ENCODE measurements at places on chromosomes 13 and 19.

DNA sequence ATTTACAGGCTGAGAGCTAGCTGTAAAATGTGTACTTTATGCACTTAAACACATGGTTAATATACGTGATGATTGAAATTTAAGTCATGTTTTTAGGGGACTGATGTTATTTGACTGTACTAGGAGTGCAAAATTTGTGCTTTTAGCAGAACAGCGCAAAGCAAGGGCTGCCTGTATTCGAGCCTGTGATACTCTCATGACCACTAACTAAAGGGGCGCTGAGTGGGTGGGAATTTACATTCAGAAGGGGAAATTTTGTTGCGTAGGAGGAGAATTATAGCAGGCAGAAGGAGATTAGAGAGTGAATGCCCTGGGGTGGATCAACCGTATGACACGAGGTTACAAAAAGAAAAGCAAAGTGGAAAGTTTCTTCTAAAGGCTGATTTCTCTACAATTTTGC lies 271.8 kb upstream of the HTR2A start:
- DNase-seq, result no peak

GRCh38 chr19:55431183-55431582 lies 11.9 kb downstream of the SHISA7 start:
- no peak for DNase-seq

GRCh38 chr19:19542507-19542906 lies 4.4 kb downstream of the CILP2 start:
- DNase-seq, result no peak

DNA sequence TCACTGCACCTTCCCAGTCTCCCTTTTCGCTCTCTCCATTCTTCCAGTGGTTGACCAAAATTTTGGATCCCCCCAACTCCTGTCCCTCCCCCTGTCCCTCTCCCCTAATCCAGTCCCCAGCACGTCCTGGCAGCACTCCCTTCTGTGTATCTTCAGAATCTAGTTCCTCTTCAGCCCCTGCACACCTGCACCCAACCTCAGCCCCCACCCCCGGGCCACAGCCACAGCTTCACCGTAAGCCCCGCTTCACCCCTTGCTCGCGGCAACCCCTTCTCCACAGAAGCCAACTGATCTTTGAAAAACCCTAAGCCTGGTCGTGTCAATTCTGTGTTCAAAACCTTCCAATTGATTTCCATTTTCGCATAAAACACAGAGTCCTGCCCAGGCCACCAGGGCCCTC lies 35.5 kb upstream of the SLC15A1 start:
- no peak for DNase-seq

DNA sequence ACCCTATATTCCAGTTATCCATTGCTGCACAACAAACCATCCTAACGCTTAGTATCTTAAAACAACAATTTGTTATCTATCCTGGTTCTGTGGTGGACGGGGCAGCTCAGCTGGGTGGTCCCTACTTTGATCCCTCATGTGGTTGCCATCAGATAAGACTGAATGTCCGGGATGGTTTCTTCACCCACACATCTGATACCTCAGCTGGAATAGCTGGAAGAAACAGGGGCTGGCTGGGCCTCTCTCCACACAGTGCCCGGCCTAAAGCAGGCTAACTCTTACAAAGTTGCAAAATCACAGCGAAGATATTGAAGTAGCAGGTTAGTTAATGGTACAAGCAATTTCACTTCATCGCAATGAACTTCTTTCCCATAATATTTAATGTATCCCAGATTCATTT lies 3.7 kb upstream of the MRPS31 start:
- no peak for DNase-seq

DNA sequence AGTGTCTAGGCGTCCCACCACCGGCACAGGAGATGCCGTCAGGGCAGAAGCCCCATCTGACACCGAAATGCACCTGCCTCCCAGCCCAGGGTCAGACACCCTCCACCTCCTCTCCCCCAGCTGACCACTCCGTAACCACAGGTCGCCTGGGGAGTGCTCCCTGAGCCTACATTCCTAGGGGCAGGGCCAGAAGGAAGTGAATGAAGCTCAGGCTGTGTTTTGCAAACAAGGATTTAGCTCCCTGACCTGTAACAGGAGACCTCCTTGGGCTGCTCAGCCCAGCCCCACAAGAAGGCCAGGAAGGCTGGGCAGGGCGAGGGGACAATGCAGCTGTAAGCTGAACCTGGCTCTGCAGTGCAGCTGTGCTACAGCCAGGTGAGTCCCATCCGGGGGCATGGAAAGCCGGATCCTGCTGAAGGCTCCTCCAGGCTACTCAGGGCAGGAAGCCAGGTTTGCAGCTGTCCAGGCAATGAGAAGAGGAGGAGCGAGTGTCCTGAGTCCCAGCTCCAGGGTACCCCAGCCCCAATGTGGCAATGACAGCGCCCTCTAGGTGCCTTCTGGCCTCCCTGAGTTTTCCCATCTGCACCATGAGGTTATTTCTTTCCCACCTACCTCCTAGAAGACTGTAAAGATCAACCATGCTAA lies 42.1 kb downstream of the RHPN2 start:
- DNase-seq, result no peak

DNA sequence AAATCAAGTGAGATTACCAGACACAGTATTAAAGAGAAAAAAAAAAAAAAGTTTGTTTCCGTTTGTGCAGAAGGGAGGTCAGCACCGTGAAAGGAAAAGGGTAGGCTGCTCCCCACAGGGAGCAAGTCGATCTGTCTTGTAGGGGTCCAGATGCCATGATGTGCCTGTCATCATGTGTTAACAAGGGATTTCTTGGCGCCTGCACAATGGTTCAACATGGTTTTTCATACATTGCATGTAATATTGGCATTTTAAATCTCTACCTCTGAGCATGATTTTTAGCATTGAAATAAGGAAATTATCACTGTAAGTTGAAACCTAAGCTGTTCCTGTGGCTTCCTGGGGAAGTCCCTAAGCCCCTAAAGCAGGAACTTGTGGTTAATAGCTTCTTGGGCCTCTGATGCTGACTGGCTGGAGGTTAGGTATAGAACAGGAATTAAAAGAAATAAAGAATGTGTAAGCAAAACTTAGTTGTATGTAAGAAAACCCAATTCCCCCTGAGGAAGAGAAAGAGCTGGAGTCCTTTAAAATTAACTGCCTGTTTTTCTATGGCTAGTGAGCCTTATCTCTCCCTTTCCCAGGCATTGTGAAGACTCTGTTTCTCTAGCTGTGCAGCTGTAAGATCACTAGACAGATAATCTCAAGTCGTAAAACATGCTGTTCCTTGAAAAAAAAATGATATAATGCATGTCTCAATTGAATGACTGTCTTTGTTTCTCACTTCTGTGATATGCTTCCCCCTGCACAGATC lies 7.4 kb upstream of the FCGBP start:
- no peak for DNase-seq

DNA sequence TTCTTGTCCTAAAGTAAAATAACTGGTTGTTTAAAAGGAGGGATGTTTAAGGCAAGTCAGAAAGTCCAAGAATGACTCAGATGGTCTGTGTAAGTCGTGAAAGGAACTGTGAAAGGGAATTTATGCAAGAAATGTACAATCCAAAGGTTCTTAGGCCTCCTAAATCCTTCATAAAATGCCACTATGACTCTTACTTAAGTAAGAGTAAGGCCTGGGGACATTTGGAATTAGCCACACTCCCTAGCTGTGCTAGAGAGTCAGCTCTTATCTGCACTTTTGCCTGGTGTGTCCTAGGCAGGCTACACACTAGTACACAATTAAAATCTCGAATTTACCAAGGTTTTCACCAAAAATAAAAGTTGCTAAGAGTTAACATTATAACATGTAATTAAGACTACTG lies 686.9 kb downstream of the UQCRFS1 start:
- DNase-seq, result no peak

- no peak for DNase-seq
These were observed 33.1 kb downstream of the CAPN12 start for GRCh38 chr19:38710928-38711725.

GRCh38 chr13:50476577-50477285 lies 366.8 kb downstream of the DLEU7 start:
- DNase-seq, result no peak

DNA sequence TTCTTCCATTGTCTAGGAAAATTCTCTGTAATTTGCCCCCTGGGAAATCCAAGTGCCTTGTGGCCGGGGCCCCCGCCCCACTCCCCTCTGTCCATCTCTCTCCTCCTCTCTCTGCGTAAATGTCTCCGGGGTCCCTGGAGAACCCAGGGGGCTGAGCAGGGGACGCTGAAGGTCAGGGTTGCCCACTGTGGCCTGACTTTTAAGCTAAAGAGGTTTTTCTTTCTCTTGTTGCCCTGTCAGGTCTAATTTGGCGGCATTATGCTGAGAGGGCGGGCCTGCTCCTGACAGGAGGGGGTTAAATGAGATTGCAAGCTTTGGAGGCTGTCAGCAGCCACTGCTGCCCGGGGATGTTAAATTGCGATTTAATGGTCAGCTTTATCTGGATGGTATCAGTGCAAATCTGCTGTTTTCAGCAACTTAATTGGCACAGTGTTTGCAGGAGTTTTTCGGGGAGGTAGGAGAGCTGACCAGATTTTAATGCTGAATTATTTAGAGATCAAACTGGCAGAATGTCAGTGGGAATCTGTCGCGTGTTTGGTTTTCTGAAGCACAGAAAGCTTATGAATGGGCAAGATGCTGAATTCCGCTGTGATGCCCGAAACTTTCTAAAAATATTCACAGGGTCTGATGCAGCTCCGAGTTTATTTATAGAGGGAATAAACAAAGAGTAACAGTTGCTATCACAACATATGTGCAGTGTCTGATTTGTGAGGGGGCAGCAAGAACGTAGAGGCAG lies 93.2 kb upstream of the SOX1 start:
- no peak for DNase-seq

GRCh38 chr19:38478273-38478971 lies 44.9 kb downstream of the RYR1 start:
- peak; percentile 69 for DNase-seq

DNA sequence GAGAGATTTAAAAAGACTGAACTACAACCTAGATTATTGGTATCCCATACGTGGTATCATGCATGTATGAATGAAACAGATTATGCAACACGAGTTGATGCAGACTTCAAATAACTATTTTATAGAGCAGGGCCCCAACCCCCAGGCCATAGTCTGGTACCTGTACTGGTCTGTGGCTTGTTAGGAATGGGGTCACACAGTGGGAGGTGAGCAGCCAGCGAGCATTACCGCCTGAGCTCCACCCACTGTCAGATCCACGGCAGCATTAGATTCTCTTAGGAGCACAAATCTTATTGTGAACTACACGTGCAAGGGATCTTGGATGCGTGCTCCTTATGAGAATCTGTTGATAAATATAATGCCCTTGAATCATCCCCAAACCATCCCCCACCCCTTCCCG lies 320.2 kb downstream of the TBC1D4 start:
- DNase-seq, result no peak

DNA sequence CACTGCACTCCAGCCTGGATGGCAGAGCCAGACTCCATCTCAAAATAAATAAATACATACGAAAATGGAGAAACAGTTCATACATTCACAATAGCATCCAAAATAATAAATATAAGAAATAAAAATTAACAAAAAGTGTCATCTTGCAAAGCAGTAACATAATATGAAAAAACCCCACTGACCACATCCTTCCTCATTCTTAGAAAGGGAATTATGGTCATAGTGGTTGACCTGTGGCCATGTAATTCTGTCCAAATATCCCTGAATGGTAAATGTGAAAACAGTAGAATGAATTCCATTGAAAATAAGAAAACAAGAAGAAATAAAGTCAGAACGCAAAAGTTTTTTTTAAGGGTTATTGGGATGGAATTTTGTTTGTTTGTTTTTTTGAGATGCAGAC lies 7.0 kb upstream of the CDC42EP5 start:
- no peak for DNase-seq

GRCh38 chr13:25932365-25932764 lies 119.5 kb downstream of the SHISA2 start:
- DNase-seq, result no peak

GRCh38 chr19:5594521-5594950 lies 26.8 kb upstream of the TINCR start:
- DNase-seq, result no peak

DNA sequence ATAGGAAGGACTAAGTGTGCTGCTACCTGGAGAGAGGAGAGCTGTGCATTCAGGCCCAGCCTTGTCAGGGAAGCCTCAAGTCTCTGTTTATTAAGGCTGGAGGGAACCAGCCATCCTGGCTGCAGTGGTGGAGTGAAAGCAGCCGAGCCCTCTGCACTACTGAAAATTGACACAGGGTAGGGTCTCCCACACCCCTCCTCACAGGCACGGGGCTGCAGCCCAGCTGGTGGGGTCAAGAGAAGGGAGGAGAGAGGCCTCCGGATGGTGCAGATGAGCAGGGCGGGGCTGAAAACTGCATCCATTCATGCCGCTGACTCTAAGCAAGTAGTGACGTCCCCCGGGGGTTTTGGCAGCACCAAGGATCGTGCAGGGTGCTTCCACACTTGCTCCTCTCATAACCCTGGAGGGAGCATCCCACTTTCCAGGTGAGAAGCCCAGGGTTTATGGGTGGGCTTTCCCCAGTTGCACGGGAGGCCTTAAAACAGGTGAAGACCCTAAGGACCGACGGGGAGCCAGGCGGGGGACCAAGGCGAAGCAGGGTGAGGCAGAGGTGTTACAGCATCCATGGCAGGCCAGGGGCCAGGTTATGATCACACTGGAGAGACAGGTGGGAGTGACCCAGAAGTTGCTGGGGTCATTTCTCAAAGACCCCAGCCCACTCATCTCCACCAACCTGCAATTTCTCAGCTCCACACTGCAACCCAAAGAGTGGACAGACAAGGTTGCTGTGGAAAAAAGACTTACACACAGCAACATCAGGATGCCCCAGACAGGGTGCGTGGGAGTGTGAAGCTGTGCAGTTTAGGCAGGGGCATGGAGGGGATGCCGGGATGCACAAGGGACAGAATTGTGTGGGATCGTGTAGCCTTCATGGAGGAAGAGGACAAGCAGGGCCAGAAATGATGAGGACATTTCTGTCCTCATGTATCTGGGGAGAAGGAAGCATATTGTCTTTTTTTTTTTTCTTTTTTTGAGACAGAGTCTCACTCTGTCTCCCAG lies 36.8 kb downstream of the VSTM2B start:
- DNase-seq, result no peak

DNA sequence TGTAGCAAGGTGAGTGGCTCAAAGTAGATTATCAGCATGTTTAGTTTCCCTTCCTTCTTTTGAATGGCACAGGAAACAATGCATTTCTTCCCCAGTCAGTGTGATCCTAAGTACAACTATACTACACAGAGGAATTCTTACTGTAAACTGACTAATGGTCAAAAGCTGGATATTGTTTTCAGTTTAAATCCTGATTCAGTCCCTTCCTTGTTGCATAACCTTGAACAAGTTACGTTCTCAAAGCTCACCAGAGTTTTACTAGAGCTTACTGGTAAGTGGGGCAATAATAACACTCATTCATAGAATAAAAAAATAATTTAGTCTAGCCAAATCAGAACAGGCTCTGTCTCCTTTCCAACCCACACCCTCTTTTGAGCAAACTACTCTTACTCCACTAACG lies 180.1 kb downstream of the POSTN start:
- DNase-seq, result no peak

DNA sequence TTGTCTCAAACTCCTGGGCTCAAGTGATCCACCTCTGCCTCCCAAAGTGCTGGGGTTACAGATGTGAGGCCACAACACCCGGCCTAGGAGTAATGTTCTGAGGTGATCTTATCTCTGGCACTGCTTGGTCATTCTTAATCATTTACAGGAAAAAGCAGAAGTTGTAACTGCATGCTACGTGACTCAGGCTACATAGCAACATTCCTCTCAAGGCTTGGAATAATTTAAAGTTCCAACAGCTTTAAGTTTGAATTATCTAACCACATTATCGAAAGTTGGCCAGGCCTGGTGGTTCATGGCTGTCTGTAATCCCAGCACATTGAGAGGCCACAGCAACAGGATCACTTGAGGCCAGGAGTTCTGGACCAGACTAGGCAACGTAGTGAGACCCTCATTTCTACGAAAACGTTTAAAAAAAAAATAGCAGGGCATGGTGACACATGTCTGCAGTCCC lies 3.9 kb upstream of the B9D2 start:
- no peak for DNase-seq

GRCh38 chr13:60629158-60629557 lies 232.1 kb downstream of the TDRD3 start:
- DNase-seq, result no peak

All from D341Med (cell line).